PC-9 (cell line): ENCODE measurements at places on chromosomes 7 and 10.
A peak's percentile ranks its signal among the peaks of the same experiment; 100 is the strongest.

DNA sequence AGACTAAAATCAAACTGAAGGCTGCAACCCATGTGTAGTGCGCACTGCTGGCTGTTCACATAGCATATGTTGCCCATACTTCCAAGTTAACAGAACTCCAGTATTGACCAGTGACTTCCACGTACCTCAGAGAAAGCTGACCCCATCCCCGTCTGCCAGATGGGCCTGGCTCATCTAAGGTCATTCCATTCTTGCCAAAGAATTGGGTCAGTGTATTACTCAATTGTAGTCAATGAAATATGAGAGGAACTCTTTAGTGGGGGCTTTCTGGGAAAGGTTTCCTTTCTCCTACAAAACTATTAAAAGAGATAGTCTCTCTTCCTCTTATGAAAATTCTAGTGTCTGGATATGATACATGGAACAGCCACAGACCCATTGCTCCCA lies 238.6 kb downstream of the COBL start:
- no peak for DNase-seq

- peak; percentile 69 for DNase-seq
Measured at GRCh38 chr10:8331896-8332729, 277.6 kb downstream of the GATA3 start.

DNA sequence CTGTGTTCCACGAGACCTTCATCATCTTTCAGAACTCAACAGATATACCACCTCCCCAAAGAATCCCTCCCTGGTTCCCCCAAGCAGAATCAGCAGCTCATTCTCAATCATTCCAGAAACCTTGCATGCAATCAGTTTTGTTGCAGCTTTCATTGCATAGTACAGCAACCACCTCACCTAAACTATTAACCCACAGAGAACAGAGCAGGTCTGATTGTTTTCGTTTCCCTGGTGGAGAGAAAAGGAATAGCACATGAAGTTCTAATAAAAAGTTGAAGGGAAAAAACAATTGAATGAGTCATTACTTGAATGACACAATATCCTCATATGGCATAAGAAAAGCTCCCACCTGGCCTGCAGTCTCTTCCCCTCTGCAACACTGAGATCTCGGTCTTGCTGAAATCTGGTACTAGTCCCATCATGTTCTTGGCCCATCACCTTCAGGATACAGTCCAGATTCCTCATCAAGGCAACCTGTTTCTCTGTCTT lies 147.1 kb upstream of the GDF10 start:
- DNase-seq, result peak; percentile 52

DNA sequence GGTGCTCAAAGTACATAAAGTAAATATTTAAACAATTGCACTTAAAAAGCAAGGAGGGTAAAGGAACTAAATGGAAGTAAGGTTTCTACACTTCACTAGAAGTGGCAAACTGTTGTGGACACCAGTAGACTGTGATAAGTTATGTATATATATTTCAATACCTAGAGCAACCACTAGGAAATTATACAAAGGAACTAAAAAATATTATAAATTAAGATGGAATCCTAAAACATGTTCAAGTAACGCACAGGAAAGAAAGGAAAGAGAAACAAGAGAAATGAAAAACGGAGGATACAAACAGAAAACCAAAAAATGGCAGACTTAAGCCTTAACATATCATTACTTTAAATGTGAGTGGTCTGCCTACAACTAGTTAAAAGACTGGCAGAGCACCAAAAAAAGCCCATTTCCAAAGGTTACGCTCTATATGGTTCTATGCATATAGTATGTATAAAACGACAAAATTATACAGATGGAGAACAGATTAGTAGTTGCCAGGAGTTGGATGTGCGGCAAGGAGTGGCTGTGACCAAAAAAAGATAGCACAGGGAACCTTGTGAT lies 19.0 kb downstream of the VPS41 start:
- no peak for DNase-seq

GRCh38 chr10:10223131-10223530 lies 794.5 kb upstream of the CELF2 start:
- no peak for DNase-seq

GRCh38 chr7:20358762-20359282 lies 28.1 kb downstream of the ITGB8 start:
- no peak for DNase-seq

- DNase-seq, result no peak
Measured at GRCh38 chr7:65800890-65801341, 72.0 kb upstream of the VKORC1L1 start.

DNA sequence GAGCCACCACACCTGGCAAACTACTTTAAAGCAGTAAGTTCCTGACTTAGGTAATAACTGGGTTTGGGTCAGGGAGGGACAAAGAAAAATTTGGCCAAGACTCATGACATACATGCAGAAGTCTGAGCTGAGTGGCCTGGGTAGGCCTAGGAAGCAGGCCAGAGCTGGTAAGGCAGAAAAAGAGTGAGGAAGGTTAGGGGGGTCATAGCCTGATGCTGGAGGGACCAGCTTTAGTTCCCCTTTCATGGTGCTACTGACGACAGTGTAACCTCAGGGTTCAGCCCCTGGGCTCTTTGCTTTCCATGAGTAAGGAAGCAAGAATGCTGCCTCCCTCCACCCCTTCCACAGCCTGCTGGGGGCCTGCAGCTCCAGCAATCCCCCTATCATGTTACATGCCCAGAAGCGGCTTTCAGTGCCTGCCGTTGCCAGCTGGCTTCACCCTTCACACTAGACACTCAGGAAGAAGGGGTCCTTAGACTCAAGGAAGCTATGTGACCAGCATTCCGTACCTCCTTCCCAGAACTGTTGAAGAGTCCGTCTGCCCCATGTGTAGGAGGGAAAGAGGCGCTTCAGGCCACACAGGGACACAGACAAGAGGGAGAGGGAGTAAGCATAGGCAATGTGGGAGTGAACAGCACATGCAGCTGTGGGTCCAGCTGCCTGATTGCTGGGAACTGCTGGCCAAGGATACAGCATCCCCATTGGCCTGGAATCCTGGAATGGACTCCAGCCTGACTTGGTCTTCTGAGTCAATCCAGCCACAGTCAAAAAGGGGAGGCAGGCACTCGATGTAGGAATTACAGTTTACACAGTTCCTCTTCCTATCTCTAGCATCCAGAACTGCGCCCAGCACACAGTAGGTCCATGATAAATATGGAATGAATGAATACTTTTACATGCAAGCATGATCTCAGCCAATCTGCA lies 4.1 kb upstream of the PLAU start:
- peak; percentile 97 for DNase-seq

DNA sequence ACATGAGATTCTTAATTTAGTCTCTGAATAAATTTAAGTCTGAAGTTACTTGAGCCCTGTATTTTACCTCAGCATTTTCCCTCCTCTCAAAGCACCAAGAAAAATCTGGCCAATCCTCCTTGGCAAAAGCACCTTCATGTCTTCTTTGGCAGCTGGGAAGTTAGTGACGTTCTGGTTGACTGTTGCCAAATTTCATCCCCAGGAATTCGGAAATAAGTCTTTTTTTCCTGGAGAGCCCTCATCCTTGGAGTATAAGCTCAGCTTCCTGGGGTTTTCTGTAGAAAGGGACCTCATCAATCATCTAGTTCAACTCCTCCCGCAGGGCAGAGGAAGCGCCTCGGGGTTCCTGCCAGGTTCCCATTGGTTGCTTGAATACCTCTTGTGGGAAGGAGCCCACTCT lies 377.6 kb downstream of the PHTF2 start:
- DNase-seq, result no peak

DNA sequence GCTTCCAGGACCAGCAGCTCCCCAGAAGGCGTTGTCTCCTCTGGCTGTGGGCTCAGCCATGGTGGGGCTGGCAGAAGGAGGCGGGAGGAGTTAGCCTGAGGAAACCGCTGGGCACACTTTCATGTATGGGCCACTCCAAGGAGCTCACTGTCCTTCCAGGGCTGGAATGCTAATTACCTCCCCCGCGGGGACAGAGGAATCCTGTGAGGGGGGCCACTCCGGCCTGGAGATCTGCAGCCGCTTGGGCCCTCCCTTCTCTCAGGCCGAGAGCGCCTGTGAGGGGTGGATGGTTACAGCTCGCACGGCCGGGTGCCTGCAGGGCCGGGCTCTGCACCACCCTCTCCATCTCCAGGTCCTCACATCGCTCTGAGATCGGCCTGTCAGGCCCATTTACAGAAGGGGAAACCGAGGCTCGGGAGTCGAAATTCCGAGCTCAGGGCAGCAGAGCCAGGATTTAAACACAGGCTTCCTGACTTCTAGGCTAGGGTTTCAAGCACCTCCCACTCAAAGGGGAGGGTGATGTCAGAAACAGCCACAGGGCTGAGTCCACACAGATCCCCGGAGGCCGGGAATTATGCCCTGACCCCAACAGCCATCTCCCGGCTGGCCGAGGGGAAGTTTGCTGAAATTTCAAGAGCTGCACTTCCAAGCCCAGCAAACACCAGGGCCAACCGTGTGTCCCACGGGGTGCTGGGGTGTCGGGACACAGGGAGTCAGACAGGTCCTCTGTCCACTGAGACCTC lies 59.1 kb downstream of the PDGFA start:
- DNase-seq, result no peak

DNA sequence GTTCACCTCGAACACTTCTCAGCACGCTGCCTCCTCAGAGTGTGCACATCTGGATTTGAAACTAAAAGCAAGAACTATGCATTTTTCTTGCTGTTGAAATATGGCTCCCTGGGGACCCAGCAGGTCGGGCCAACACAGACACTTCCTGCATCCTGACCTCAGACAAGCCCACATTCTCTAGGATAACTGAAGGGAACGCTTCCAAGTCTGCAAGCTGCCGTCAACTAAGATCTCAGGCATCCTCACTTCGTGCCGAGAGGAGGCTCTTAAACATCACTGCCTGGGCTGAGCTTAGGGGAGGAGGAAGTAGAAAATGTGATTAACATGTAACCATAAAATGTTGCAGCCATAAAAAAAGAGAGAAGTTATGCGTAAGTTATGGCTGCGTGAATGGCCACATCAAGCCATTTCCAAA lies 65.5 kb downstream of the PYROXD2 start:
- DNase-seq, result no peak

- no peak for DNase-seq
Measured at GRCh38 chr10:124722798-124723783, 21.1 kb downstream of the FAM53B start.

DNA sequence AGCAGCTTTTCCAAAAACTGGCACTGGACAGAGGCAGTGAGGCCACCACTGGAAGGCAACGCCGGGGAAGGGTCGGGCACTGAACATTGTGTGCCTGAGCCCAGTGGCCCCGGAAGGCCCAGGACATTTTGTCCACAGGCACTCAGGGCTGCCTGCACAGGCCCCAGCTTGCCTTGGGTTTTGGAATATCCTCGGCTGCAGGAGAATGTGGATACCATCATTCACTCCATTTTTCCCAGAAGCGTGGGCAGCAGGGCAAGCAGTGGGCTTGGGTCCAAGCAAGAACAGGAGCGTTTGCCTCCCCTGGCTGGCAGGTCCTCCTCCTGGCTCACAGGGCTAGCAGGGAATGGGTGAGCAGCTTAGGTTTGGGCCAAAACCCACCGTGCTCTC lies 147.4 kb downstream of the EBF3 start:
- no peak for DNase-seq

DNA sequence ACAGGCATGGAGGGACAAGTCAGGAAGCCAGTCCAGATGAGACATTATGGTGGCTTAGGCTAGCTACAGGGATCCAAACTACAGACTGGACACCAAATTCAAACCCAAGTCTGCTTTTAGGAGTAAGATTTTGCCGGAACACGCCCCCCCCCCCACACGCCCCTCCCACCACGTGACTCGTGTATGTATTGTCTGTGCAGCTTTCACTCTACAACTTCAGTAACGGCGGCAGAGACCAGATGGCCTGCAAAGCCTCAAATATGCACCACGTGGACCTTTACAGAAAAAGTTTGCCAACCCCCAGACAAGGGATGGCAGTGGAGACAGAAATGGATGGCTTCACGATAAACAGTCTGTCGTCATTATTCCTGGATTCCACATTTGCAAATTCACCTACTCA lies 14.5 kb downstream of the HIPK2 start:
- DNase-seq, result no peak

DNA sequence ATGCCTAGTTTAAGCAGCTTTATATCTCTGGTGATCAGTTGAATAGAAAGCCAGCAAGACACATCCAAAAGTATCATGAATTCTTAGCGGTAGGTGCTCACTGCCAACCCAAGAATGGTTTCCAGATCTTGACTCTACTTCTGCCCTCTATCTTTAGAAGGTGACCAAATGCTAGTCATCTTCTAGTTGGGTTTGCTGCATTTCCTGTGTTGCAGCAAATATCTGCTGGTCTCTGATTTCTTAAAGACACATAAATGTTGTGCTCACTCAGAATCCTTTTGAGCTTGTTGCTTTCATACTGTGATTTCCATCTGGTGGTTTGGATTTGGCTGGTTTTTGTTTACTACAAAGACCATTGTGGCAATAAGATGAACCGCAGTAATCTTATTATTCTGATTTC lies 2.2 kb downstream of the CDC123 start:
- no peak for DNase-seq

DNA sequence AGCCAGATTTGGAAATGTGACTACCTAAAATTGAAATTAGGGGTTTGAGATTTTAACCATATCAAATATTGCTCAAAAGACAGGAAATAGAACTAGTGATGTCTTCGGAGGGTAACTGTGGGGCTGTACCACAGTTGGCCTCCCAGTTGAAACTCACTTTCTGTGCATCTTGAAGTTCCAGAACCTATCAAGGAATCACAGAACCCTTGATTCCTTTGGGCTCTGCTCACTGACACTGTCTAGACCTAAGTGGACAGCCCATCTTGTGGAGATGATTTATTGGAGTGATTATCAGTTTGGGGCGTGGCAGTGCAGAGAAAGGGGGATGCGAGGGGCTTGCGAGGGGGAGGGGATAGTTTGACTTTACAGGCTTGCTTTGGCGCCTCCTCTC lies 134.2 kb upstream of the GJD4 start:
- no peak for DNase-seq

DNA sequence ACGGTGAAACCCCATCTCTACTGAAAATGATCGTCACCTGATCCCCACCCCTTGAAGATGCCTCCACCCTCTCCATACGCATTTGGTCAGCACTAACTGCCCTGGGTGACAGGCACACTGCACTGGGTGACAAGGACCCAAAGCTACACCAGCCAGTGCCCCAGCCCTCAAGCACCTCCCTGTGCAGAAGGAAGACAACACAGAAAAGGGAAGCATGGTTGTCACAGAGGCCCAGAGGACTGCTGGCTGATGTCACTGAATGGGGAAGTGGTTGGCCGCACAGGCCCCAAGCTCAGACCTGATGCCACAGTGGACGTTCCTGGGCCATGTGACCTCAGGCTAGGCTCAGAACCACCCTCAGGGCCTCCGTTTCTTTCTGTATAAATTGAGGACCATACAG lies 4.2 kb upstream of the PILRA start:
- DNase-seq, result no peak

- no peak for DNase-seq
Measured at GRCh38 chr10:62327885-62328284, 46.3 kb upstream of the ZNF365 start.

DNA sequence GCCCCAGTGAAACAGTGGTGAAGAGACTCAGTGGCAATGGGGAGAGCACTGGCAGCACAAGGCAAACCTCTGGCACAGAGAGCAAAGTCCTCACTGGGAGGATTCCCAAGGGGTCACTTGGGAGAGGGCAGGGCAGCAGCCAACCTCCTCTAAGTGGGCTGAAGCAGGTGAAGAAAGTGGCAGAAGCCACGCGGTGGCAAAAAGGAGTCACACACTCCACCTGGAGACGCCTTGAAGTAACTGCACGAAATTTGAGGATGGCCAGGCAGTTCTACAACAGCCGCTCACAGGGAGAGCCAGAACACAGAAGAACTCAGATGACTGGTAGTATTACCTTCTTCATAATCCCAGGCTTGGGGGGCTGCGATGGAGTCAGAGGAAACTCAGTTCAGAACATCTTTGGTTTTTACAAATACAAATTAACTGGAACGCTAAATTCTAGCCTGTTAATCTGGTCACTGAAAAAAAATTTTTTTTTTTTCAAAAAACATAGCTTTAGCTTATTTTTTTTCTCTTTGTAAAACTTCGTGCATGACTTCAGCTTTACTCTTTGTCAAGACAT lies 574 bp upstream of the IL6 start:
- DNase-seq, result peak; percentile 79
